ENCODE measurements at places on chromosomes 6 and 20. TPM values are rescaled to one million over a fixed set of nuclear protein-coding genes. Genes with fewer than 3 reads are reported as not detected.

The NELFCD gene
- total RNA-seq: 69.7 TPM

The MUC22 gene
- total RNA-seq: not detected

The KIFC1 gene
- total RNA-seq: 7.0 TPM

The SPATS1 gene
- not detected for total RNA-seq

The HTR1B gene
- total RNA-seq: 0.48 TPM

The RAB32 gene
- total RNA-seq: 56.5 TPM

The KIF25 gene
- total RNA-seq: not detected

The CLDN20 gene
- total RNA-seq: not detected

The HLA-DRA gene
- total RNA-seq: not detected

The TSBP1 gene
- not detected for total RNA-seq

The ANKRD66 gene
- not detected for total RNA-seq

The FNDC11 gene
- 0.45 TPM for total RNA-seq

The OSTM1 gene
- 80.5 TPM for total RNA-seq

The FAM210B gene
- total RNA-seq: 51.6 TPM

The BCKDHB gene
- 15.8 TPM for total RNA-seq

The BPIFA1 gene
- total RNA-seq: not detected

The HLA-DMB gene
- total RNA-seq: not detected

The EYA4 gene
- not detected for total RNA-seq

The EYA2 gene
- 0.24 TPM for total RNA-seq

The FRS3 gene
- 4.5 TPM for total RNA-seq

The ENPP1 gene
- total RNA-seq: 0.67 TPM

The ANGPT4 gene
- total RNA-seq: not detected

The ZKSCAN8 gene
- total RNA-seq: 19.1 TPM

The CFAP61 gene
- total RNA-seq: not detected

The ADGRF1 gene
- total RNA-seq: 79.4 TPM

The NOTCH4 gene
- total RNA-seq: 3.0 TPM

The EPPIN gene
- total RNA-seq: not detected

The SDCBP2 gene
- total RNA-seq: 9.1 TPM

The SLA2 gene
- total RNA-seq: not detected

The SYS1 gene
- total RNA-seq: 18.8 TPM

The BIRC7 gene
- total RNA-seq: not detected

The FAM83C gene
- total RNA-seq: not detected

The ZNF341 gene
- 4.5 TPM for total RNA-seq

The SHLD1 gene
- 1.0 TPM for total RNA-seq

The RREB1 gene
- total RNA-seq: 25.3 TPM

The SLC52A3 gene
- total RNA-seq: not detected

The RIOK1 gene
- 13.0 TPM for total RNA-seq

The ARG1 gene
- total RNA-seq: not detected

The HEY2 gene
- 0.17 TPM for total RNA-seq

The MOXD1 gene
- 14.0 TPM for total RNA-seq

The CTCFL gene
- total RNA-seq: not detected

The CRISP2 gene
- not detected for total RNA-seq

Data from mammary epithelial cell (primary cell).